NCI-H460 (cell line): ENCODE measurements at places on chromosomes 12 and 14.

- DNase-seq: no peak
Measured at GRCh38 chr12:69996241-69996640, 171.2 kb downstream of the MYRFL start.

DNA sequence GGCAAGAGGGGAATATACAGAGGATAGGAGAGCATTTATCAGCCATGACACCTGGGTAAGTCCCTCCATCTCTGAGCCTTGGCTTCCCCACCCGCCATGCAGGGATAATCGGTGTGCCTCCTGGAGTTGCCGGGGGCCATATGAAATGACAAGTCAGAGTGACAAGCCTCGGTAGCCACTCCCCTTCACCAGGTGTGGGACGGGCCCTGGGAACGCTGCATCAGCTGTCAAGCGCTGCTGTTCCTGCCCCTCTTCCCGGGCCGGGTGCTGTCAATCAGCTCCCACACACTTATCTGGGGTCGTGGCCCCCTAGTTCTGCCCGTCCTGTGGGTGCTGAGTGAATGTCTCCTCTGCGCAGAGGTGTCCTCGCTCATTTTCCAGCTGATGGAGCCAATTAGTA is 57.2 kb downstream of the MVK start:
- DNase-seq: no peak

GRCh38 chr14:28754209-28754985 is 12.2 kb upstream of the FOXG1 start:
- DNase-seq: peak; percentile 69

GRCh38 chr14:52299692-52300278 is 14.3 kb upstream of the PTGER2 start:
- DNase-seq: peak; percentile 66

DNA sequence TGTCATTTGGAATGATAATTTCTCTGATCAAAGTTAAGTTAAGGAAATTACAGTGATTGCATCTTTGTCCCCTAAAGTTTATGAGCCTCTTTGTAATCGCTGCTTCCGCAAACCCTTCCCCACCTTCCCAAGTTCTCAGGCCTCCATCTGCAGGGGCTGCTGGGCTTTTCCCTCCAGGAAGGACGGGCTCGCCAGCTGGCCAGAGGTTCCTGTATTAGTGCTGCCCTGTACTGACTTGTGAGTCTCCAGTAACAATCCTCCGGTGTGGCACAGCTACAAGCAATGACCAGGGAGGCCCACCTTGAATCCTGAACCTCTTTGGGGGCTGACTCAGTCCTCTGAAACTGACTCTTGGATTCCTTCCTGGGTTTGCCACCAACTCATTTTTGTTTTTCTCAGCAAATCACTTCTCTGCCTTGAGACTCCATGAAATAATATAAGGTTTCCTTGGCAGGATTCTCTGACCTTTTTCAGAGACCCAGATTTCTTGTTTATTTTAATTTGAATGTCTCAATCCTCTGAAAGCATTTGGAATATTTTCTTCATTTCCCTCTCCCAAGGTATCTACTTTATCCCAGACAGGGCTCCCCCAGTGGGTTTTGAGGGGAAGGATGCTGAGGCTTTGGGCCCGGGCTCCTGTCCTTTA is 398.6 kb downstream of the ZFP36L1 start:
- no peak for DNase-seq

DNA sequence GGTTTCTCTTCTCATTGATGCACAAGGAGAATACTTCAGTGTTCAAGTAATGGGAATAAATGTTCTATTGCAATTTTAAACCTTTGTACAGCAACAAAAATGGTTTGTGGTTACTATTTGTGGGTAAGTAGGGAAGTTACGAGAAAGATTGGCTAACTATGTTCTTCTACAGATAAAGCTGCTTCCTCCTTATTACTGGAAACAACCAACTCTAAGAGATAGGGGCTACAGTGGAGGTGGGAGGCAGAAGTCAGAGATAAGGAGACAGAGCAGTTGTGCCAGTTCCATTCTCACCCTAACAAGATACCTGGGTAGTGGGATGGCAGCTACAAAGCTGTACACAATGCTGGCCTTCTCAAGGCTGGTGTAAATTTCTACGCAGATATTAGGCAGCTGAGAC is 16.2 kb downstream of the NOXRED1 start:
- no peak for DNase-seq

DNA sequence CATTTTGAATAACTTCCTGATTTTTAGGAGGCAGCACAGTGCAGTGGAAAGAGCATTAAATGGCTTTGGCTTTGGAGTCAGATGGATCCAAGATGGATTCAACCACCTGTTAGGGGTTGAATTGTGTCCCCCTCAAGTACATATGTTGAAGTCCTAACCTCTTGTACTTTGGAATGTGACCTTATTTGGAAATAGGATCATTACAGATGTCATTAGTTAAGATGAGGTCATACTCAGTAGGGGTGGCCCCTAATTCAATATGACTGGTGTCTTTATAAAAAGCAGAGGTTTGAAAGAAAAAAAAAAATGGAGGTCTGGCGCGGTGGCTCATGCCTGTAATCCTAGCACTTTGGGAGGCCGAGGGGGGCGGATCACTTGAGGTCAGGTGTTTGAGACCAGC is 18.8 kb downstream of the ATP5MC2 start:
- no peak for DNase-seq

DNA sequence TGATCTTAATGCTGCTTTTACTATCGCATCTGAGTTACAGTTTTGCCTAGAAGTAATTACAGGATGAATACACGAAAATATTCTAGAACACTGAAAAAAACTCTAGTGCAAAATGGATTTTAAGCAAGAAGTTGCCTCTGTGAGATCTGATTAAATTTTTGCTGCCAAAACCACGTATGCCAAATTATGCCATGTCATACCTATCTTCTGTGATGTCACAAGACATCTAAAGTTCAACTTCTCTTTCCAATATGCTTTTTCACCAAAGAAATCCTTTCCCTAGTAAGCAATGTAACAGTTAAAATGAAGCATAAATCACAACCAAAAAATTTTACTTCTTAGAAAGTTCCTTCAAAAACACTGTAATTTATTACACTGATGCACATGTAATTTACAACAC is 39.6 kb downstream of the HECTD4 start:
- DNase-seq: no peak

DNA sequence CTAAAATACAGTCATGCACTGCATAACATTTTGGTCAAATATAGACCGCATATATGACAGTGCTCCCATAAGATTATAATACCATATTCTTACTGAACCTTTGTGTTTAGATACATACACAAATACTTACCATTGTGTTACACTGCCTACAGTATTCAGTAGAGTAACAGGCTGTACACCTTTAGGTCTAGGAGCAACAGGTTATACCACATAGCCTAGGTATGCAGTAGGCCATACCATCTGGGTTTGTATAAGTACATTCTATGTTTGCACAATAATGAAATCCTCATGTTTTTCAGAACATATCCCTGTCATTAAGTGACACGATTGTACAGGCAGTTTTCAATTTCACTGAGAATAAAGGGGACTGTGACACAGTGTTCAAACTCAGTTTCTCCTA is 22.3 kb downstream of the KDM5A start:
- no peak for DNase-seq

GRCh38 chr12:75606151-75606550 is 94.7 kb upstream of the KRR1 start:
- DNase-seq: no peak

DNA sequence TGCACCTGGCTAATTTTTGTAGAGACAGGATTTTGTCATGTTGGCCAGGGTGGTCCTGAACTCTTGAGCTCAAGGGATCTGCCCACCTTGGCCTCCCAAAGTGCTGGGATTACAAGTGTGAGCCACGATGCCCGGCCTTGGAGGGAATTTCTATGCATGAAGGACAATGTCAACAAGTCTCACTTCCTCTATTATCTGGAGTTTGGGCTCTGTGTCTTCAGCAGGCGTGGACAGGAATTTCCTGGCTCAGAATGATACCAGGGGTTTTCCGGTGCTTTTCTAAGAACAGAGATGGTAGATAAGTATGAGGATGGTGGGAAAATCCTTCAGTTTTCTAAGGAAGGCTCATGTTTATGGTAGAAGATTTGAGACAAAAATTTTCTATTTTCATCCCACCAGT is 75.0 kb upstream of the CCDC60 start:
- DNase-seq: no peak

DNA sequence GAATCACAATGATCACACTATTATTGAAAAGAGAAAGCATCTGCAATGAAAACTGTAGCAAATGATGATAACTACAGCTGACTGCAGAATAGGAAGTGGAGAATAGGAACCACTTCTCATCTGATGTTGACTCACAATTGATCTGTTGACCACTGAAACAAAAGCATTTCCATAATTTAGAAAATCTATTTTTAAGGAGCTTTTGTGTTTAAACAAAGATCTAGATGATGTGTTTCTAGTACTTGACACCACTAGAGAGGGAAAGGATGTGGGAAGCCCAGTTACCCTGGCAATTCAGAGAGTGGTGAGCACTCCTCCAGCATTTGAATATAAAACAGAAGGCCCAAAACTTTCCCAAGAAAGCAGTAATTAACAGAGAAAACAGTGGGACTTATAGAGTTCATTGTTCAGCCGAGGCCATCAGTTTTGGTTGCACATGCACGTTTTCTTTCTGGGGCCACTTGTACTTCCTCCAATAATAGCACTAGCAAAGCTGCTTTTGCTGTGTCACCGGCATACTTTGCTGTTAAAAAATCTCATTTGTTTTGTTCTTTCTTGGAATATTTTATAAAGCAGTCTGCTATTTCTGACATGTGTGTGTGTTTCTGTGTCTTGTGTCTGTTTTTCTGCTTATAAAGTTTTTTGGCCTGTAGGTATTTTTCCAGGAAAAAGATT is 76.1 kb upstream of the HECTD1 start:
- DNase-seq: no peak

GRCh38 chr14:44135972-44136371 is 371.1 kb downstream of the FSCB start:
- DNase-seq: no peak

DNA sequence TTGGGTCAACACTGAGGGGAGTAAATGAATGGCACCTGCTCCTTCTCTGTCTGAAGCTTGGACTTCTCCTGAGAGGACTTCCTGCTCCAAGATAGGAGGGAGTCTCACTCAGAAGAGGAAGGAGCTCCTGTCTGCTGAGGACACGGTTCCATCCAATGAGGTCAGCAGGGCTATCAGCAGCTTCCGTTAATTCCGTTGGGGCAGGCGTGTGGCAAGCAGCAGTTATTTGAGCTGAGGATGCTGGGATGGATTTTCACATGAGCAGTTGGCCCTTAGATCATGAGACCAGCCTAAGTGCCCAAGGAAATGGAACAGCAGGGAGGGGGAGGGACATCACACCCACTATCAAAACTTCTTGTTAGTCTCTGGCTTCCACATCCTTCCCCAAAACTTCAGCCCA is 159.0 kb upstream of the PZP start:
- no peak for DNase-seq

DNA sequence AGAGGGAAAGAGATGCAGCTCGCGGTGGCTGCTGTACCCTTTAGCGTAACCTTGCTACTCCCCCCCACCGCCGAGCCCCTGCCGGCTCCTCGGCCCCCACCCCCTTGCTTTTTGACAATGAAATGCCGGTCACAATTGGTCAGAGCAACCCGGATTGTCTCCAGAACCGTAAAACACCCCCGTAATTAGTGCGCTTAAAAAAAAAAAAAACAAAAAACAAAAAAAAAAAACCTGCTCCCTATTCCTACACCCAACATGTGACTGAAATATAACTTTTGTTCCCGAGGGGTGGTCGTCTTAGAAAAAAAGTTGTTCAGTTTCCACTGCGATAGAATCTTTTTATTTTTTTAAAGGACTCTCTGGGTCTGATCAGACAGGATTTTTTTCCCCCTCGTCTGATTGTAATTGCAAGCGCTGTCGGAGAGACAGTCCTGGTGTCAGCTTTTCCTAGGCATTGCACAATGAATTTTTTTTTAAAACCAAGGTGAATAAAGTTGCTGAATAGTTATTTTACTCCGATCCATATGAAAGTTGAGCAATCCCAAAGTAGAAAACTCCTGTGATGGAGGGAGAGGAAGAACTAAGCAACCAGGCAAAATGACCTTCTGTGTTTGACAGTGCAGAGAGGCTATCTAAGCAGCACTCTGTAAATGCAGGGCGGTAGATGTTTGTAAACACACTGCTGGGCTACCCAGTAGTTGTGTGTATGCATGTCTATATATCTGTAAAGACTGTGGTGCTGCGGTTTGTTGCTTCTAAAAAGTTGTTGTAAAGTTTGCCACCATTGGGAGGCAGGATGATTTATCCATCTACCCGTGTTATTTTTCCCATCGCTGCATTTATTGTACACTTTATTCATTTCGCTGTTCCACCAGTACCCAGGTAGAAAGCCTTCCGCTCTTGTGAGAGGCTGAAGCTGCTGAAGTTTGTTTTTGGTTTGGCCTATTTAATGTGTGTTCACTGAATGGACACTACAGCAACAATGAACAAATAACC is 1.1 kb downstream of the ETV6 start:
- DNase-seq: peak; percentile 1

DNA sequence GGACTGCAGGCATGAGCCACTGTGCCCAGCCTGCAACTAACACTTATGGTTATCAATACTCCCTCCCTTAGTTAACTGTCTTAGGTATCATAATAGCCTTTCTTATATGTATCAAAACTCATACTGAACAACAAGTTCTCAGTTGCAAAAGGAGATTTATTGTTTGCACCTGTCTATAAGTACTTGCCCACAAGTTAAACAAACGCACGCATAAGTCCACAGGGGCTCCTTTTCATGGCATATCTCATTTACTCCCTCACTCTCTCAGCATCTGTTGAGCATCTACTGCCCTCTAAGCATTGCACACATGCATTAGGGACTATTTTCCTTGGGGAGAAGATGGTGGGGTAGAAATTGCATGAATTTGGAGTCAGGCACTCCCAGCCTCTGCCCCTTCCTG is 46.7 kb upstream of the CORO1C start:
- no peak for DNase-seq

DNA sequence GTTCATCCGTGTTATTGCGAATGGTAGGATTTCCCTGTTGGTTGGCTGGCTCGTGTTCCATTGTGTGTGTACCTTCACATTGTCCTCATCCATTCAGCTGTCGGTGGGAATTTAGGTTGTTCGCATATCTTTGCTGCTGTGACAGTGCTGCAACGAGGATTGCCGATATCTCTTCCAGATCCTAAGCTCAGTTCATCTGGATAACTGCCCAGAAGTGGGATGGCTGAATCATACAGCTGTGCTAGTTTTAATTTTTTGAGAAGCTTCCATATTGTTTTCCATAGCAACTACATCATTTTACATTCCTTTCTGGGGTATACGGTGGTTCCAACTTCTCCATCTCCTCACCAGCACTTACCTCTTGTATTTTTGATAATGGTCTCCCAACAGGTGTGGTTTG is 292.8 kb upstream of the SFSWAP start:
- no peak for DNase-seq

- no peak for DNase-seq
Measured at GRCh38 chr12:17652436-17652835, 437.6 kb downstream of the RERGL start.

DNA sequence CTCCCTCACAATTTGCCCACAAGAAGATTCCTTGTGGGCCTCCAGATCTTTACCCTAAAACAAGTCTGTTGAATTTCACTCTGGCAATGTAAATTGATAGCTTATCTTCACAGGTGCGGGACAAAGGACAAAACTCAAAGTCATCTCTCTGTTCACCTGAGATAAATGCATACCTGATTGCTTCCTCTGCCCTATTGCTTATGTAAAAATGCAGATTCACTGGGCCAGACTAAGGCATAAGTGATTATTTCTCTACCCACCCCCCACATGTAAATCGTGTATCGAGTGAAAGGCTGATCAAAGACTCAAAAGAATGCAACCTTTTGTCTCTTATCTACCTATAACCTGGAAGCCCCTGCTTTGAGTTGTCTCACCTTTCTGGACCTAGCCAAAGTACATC is 316.8 kb downstream of the SSPN start:
- DNase-seq: no peak
